ENCODE measurements at places on chromosomes 16 and 17.

DNA sequence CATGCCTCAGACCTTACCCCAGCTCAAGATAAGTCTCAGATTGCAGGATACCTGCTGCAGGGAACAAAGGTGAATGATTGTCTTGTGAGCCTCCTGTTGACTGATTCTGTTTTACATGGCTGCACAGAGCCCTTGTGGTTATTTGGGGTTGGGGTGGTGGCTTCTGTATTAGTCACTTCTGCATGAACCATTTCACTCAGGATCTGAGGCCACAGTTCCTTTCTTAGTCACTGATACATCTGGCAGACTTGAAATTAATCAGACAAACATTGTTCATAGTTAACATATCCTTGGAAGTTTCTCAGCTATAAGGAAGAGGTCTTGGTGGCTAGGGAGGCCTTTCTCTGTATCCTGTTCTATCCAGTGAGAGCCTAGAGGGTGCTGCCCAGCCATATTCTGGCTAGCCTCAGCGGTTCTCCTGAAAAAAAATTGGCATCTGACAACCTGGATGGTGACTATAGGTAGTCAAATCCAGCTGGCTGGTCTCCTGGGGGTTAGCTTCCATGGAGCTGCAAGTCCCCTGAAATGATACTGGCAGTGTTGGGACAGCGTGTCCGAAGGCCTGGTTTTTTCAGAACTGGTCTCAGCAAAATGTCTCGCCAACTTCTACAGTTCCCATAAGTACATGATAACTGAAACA is 8.4 kb upstream of the PLK1 start:
- no peak for DNase-seq

GRCh38 chr16:75764154-75764768 is 38.0 kb upstream of the CPHXL start:
- peak; percentile 37 for DNase-seq

DNA sequence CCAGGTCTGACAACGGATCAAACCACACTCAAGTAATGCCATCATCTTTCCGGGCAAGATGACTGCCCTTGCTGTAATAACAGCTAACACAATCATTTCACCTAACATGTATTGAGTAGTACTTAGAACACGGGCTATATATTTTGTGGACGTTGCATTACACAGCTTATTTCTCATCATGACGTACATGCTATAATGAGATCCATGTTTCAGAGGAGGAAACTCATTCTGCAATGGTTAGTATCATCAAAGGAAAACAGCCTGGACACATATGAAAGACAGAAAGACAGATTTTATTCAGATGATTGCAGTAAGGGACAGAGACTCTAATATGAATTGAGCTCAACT is 446.7 kb downstream of the HS3ST3B1 start:
- DNase-seq: no peak

GRCh38 chr17:2723997-2724783 is 12.6 kb upstream of the CLUH start:
- DNase-seq: no peak

DNA sequence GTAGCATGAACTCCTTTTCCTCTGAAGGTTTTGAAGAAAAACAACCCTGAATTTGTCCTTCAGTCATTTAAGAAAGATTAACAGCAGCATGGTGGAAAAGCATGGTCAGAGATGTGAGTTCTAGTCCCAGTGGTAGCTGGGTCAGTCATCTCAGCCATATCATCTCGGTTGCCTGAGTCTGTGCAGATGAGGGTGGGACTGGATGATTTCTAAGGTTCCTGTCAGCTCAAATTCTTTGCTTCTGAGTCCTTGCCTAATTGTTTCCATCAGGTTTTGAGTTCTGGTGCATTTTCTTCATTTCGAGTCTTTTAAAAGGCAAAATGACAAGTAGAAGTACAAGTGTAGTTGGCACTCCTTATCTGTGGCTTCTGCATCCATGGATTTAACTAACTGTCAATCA is 63.9 kb downstream of the TNRC6C start:
- DNase-seq: no peak

DNA sequence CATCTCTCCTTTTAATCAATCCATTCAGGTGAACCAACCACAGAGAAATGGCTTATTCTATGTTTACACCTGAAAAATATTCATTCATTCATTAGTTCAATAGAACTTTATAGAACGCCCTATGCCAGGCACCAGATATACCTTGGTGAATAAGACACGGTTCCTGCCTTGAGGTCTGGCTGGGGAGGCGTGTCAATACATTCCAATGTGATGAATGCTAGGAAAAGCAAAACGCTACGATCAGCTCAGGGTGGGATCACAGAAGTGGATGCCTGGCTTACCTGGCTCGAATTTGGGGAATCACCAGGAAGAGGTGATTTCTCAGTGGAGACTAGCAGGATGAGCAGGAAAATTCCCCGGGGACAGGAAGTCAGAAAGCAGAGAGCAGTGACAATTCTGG is 17.5 kb upstream of the WFIKKN2 start:
- no peak for DNase-seq

DNA sequence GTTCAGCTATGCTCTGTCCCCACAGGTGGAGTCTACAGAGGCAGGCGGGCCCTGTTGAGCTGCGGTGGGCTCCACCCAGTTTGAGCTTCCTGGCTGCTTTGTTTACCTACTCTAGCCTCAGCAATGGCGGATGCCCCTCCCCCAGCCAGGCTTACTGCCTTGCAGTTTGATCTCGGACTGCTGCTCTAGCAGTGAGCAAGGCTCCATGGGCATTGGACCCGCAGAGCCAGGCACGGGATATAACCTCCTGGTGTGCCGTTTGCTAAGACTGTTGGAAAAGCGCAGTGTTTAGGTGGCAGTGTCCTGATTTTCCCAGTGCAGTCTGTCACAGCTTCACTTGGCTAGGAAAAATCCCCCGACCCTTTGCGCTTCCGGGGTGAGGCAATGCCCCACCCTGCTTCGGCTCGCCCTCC is 89.1 kb downstream of the BCAS3 start:
- no peak for DNase-seq

- DNase-seq: no peak
Measured at GRCh38 chr16:379183-379960, 2.4 kb downstream of the PGAP6 start.

- no peak for DNase-seq
Measured at GRCh38 chr16:85513649-85514048, 99.5 kb upstream of the GSE1 start.

DNA sequence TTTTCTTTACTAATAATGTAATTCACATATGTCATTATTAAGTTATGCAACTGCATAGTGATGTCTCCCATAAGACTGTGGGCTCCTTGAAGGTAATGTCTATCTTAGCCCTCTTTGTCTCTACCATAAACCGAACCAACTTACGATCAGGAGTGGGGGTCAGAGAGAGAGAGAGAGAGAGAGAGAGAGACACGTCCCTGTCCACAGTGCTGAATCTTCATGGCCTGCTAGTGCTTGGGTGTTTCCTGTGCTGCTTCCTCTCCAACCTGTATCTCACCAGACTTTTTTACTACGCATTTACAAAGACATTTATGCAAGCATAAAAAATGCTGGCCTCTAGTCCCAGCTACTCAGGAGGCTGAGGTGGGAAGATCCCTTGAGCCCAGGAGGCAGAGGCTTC is 52.2 kb upstream of the HAPSTR1 start:
- DNase-seq: no peak

DNA sequence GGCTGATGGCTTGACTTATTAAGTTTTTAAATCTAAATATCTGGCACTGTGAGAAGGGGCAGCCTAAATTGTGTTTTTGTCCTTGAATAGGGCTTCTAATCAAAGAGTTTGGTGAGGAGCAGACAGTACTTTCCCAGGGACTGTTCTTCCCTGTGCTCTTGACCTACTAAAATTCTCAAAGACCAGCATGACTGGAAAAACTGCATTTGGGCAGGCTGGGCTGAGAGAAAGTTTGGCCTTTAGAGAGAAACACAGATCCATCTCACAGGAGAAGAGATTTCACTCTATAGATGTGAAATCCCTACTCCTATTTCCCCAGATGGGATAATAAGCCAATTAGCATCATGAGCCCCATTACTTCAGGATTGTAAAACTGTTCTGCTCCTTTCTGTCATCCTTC is 7.3 kb downstream of the PCTP start:
- DNase-seq: no peak

DNA sequence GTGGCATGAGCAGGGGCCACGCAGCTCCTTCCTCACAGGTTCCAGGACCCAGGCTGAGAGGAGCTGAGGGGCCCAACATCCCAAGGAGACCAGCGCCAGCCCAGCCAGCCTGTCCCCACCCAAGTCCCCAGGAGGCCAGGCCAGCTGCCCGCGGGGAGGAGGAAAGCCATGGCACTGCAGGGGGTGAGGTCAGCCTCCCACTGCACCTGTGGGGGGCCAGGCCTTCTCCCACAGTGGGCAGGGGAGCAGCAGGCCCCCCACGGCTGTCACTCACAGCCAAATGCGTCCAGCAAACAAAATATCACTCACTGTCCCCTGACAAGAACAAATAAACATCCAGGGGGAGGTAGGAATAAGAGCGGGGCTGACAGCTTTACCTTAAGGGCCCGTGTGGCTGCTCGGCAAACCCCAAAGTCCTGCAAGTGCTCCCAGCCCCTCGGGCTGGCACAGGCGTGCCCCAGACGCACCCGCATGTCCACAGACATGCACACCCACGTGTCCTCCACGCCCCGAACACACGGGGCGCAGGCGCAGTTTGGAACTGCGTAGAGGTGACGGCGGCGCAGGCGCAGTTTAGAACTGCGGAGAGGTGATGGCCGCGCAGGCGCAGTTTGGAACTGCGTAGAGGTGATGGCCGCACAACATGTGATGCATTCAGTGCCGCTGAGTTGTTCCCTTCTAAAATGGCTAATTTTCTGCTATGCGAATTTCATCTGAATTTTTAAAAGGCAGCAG is 291.1 kb downstream of the FOXL1 start:
- DNase-seq: no peak

DNA sequence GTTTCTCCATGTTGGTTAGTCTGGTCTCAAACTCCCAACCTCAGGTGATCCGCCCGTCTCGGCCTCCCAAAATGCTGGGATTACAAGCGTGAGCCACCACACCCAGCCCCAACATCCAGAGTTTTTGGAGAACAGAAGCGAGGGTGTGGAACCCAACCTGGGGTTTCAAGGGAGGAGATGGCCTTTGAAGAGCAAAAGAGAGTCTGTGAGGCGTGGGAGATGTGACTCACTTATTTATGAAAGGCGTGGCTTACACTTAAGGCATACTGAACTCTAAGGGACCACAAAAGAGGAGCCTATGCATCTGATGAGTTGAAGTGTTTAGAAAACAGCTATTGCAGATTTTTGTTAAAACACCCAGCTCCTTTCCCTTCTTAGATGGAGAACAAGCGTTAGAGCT is 18.9 kb downstream of the ARSG start:
- DNase-seq: peak; percentile 44

GRCh38 chr16:89410794-89411309 is 79.5 kb downstream of the ANKRD11 start:
- no peak for DNase-seq

DNA sequence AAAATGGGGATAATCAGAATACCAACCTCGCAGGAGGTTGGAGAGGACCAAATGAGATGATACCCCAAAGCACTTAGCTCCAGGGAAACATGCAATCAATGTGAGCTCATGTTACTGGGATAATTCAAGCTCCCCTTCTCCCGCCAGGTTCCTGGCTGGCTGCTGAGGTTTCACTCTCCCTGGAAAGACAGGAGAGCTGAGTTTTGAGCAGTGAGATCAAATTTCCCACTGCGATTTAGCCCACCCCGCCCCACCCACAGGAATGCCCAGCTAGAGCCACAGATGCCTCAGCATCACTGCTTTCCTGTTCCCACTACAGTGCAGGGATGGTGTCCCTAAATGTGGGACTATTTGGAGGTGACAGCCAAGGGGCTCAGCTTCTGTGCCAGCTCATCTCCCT is 56.7 kb downstream of the ZNF423 start:
- DNase-seq: no peak

- no peak for DNase-seq
Measured at GRCh38 chr16:62676306-62676705, 640.1 kb upstream of the CDH8 start.

GRCh38 chr16:85864965-85865364 is 34.0 kb upstream of the IRF8 start:
- DNase-seq: no peak

- no peak for DNase-seq
Measured at GRCh38 chr16:69564845-69565670, 708 bp upstream of the NFAT5 start.

- DNase-seq: no peak
Measured at GRCh38 chr17:41211845-41212466, 14.5 kb upstream of the KRTAP9-2 start.

DNA sequence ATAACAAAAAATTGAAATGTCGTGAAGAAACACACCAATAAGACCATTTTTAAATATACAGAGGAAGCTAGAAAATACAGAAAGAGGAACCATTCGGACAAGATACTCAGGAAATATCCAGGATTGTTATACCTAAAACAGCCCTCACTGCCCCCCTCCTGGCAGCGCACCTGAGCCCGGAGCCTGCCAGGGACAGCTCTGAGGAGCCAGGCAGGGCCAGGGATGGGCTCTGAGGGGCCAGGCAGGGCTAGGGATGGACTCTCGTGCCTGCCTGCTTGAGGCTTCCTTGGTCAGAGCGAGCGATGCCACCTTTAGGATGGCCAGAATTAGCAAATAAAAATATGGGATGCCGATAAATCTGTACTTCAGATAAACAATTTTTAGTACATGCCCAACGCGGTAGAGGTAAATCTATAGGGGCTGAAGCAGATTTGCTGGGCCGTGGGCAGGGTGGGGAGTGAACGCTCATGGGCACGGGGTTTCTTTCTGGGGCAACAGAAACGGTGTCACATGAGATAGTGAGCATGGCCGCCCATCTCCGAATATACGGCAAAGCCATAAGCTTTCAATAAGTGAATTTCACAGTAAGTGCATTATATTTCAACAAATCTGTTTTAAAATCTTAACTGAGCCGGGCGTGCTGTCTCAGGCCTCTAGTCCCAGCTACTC is 18.2 kb upstream of the CSNK1D start:
- no peak for DNase-seq

DNA sequence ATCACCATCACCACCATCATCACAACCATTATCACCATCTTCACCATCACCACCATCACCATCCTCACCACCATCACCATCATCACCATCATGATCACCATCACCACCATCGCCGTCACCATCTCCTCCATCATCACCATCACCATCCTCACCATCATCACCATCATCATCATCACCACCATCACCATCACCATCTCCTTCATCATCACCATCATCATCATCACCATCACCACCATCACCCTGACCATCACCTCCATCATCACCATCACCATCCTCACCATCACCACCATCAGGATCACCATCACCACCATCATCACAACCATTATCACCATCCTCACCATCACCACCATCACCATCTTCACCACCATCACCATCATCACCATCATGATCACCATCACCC is 14.1 kb downstream of the SCNN1B start:
- no peak for DNase-seq

All from stimulated activated CD8-positive, alpha-beta memory T cell treated with anti-CD3 and anti-CD28 coated beads, Interleukin-12 subunit alpha, Interleukin-12 subunit beta, amount 100 ng/mL, for 1 hour (primary cell).